ENCODE measurements at places on chromosomes 6 and 20.

- no peak for DNase-seq
These were observed 14.5 kb downstream of the PKIG start for GRCh38 chr20:44596876-44597275.

- DNase-seq: no peak
These were observed 25.1 kb upstream of the TAF8 start for GRCh38 chr6:42025066-42025844.

GRCh38 chr6:143575440-143575839 lies 63.9 kb upstream of the FUCA2 start:
- no peak for DNase-seq

DNA sequence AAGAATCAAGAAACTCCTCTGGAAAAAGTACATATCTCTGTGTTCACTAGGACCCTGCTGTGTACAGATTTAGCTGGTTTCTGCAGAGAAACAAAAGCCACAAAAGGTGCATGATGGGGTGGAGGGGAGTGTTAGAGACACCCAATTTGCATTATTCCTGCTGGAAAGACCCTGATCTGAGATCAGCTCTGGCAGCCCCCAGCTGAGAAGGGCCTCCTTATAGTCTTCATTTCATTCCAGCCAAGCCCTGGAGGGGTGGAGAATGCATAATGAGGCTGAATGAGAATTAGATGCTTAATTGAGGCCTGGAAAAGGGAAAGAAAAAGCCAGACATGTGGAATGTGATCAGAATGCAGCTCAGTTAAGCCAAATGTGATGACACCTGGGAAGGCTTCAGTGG lies 545.6 kb downstream of the KIF16B start:
- no peak for DNase-seq

- DNase-seq: no peak
These were observed 102.7 kb downstream of the PTPRK start for GRCh38 chr6:128417698-128418097.

DNA sequence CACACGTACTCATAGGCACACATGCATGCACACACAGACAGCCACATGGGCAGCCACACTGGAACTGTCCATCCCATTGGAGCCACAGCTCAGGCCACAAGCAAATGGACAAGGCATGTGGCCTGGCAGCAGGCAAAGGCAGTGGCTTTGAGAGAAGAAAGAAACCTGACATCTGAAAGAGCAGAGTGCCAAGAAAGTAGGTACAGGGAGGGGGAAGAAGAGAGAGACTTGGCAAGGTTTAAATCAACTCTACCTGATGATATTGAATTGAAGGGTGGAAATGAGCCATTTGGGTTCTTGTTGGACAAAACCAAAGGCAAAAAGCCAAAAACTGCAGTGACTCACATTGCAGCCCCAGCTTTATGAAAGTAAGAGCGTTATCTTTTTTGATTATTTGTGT lies 142.7 kb downstream of the PCSK2 start:
- DNase-seq: no peak

- DNase-seq: no peak
These were observed 143.1 kb downstream of the QRSL1 start for GRCh38 chr6:106772270-106773142.

DNA sequence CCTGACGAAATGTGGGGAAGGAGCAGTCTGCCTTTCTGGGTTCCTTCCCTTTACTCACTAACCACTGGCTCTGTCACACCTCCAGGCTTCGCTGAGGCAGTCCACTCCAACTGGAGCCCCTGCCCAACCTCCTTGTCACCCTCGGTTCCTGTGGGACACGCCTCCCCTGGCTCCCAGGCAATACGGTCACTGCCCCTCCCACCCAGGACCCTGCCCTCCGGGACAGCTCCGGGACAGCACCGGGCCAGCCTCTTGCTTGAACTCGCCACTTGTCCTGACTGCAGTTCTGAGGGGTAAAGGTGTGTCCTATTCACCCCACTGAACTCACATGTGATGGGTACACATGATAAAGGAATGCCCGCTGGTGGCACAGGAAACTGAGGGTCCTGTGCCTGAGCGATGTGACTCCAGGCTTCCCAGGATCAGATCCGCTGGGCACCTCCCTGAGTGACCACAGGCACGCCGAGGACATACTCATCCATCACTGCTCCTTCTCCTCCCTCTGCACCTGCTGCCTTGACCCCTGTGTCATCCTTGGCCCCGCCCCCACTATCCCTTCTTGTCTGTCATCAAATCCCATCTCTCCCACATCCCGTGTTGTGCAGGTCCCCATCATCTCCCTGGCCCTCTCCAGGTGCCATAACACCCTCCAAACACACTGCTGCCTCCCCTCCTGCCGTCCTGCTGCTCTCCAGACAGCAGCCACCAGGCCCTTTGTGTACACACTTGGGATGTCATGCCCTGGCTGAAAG lies 7.9 kb downstream of the SDCBP2 start:
- no peak for DNase-seq

GRCh38 chr20:1777476-1777820 lies 117.8 kb upstream of the SIRPA start:
- DNase-seq: no peak

DNA sequence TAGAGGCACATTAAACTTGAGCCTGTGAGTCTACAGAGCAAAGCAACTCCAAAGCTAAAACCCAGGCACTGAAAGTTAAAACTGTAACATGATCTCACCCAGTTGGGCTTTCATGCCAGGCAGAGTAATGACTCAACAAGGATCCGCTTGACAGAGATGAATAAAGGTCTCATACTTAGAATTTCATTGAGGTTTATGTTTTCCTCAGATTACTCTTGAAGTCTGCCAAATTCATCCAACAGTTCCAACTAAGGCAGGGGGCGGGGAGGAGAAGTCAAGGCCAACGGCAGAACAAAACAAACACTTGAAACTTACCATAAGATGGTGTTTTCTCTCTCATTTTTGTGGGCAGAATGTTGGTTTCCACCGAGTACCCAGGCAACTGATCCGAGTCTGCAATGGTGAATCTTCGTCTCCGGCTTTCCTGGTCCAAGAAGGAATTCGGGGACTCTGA lies 54.0 kb upstream of the IPCEF1 start:
- no peak for DNase-seq

DNA sequence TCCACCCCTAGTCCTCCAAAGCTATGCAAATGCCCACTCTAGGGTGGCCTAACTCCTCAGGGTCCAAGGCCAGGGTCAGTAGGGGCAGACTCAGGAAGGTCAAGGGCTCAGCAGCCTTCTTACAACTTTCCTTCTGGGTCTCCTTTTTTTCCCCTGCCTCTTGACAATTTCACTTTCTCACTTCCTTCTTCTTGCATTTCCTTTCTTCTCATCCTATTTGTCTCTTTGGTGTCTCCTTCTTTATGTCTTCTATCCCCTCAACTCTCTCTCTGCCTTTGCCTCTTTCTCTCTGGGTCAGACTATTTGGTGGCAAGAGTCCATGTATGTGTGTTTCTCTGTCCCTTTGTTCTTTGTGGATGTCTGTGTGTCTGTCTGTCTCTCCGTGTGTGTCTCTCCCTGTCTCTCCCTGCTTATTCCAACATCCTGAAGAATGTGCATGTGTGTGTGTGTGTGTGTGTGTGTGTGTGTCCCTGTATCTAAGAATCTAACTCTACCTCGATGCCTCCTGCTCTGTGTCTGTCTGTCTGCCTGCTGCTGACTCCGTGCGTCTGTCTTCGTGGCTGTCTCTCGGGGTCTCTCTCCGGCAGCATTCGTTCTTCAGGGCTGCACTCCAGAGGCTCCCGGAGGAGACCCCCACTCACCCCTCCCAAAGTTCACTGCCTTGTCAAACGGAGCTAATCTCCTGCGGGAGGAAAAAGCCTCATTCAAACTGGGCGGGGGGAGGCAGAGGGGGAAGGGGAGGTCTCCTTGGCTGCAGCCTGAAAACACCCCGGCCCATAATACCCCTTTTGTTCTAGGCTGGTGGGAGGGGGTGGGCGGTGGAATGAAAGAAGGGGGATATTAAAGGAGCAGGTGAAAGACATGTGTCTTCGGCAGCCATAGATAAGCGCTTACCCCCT lies 51.7 kb upstream of the FOXP4 start:
- no peak for DNase-seq

DNA sequence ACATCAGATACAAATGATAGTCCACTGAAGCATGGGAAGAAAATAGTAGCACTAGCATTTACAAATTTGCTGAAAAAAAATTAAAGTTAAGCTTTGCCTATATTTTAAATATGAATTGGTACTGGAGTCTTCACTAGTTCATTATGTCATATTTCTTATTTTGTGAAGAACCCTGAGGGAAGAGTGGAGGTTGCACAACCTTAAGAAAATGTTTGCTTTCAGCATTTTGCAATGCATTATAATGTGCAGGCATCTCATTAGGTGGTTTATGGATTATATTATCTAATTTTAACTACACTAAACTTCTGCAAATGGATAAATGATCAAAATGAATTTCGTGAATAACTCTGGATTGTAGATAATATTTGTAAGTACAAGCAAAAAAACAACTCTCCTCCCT lies 390.8 kb upstream of the HS3ST5 start:
- no peak for DNase-seq

GRCh38 chr6:123589317-123589716 lies 47.4 kb downstream of the TRDN start:
- DNase-seq: no peak

- DNase-seq: no peak
These were observed 58.2 kb downstream of the ZNF831 start for GRCh38 chr20:59221707-59222252.

GRCh38 chr6:140062043-140063020 lies 687.9 kb upstream of the CITED2 start:
- no peak for DNase-seq

DNA sequence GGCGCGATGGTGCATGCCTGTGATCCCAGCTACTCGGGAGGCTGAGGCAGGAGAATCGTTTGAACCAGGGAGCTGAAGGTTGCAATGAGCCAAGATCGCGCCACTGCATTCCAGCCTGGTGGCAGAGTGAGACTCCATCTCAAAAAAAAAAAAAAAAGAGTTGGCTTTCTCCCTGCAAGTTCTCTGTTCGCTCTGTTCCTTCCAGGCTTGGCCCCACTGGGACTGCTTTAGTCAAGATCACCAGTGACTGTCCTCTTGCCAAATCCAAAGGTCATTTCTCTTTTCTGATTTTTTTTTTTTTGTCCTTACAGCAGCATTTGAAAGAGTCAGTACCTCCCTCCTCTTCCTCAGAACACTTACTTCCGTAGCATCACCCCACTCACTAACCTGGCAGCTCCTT lies 10.8 kb upstream of the GNRH2 start:
- DNase-seq: no peak

GRCh38 chr6:127117979-127118297 lies 533 bp upstream of the RSPO3 start:
- no peak for DNase-seq

GRCh38 chr20:23309781-23310180 lies 40.8 kb upstream of the NXT1 start:
- no peak for DNase-seq

DNA sequence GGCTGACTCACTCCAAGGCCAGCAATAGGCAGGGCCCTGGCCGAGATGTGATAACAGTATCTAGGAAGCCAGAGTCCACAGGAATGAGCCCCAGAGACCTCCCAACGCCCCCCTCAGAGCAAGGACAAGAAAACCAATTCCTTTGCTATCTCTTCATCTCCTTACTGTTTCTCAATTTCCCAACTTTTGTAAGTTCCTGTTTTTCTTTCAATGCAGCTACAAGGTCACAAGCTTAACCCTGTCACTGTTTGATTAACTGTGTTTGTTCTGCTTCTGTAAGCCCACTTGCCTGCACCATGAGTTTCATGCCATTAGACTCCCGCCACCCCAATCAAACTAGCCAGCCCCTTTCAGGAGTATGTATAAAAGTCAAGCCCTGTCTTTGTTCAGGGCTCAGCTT lies 3.5 kb downstream of the FKBP1C start:
- no peak for DNase-seq

GRCh38 chr6:13787137-13787536 lies 27.2 kb downstream of the MCUR1 start:
- no peak for DNase-seq

DNA sequence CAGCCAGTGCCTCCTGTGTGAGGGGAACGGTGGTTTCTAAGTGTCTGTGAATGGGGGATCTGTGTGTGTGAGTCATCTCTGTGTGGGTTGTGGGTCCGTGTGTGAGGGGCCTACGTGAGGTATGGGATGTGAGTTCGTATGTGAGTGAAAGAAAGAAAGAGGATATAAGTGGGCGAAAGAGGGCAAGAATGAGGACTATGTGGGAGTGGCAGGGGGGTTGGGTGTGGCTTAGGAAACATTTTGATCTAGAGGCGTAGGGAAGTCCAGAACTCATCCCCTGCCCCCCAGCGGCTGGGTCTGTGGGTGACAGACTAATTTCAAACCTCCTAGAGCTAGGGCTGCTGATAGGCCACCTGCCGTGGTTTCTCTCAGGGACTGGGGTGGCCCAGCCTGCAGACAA lies 35.5 kb downstream of the DHX35 start:
- no peak for DNase-seq

DNA sequence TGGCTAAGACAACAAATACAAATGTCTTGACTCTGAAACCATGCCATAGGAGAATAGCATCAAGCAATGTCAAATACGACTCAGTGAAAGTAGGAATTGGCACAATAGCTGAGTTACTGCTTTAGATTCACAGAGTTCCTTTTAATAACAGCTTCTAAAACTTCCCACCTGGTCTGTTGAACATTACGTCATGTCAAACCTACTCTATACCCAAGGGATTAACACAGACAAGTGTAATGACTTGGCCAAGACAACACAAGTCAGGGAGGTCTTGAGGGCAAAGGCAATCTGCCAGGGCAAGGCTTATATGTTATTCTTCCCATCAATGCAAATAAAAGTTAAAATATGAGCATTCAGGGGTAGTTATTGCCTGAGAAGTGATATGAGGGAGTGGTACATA lies 265.1 kb upstream of the PRDM1 start:
- no peak for DNase-seq

DNA sequence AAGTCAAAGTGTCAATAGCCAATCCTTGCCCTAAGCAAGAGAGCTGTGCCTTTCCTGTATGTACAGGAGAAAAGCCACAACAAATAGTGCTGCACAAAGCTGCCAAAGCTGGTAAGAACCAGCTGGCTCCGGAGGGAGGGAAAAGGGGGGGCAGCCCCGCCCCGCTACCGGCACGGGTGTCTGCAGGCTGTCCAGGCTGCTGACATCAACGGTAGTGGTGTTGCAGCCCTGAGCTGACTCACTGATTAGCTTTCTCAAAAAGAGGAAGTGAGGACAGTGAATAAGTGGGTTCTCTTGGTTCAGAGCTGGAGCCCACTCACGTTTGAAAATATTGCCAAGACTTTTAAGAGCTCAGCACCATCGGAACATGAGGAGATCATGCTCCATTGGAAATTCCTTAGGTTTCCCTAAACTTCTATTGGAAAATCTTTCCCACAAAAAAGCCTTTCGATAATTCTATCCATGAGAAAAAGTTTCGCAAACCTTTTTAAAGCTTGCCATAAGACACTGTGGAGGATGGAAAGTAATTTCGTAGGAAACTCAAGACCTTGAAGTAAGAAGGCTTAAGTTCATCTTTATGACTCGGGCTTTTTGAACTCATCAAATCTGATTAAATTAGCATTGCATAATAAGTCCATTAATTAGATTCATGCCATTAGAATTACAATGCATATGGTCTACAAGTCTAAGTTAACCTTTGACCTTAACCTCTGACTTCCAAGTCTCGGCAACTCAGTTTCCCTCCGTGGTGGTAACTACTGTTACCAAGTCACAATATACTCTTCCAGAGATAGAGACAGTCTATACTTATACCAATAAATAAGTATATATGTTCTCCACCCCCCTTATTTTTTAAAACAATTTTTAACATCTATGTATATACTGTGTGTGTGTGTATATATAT lies 67.0 kb downstream of the TNFRSF21 start:
- DNase-seq: peak; percentile 19

GRCh38 chr6:147203311-147204059 lies 732 bp upstream of the STXBP5 start:
- peak; percentile 54 for DNase-seq

GRCh38 chr6:84511929-84512328 lies 252.5 kb downstream of the TBX18 start:
- no peak for DNase-seq
